Stomach (tissue), 19 donors: ENCODE measurements at places on chromosomes 6 and 20. TPM values are rescaled to one million over a fixed set of nuclear protein-coding genes. Genes with fewer than 3 reads are reported as not detected.

DNA sequence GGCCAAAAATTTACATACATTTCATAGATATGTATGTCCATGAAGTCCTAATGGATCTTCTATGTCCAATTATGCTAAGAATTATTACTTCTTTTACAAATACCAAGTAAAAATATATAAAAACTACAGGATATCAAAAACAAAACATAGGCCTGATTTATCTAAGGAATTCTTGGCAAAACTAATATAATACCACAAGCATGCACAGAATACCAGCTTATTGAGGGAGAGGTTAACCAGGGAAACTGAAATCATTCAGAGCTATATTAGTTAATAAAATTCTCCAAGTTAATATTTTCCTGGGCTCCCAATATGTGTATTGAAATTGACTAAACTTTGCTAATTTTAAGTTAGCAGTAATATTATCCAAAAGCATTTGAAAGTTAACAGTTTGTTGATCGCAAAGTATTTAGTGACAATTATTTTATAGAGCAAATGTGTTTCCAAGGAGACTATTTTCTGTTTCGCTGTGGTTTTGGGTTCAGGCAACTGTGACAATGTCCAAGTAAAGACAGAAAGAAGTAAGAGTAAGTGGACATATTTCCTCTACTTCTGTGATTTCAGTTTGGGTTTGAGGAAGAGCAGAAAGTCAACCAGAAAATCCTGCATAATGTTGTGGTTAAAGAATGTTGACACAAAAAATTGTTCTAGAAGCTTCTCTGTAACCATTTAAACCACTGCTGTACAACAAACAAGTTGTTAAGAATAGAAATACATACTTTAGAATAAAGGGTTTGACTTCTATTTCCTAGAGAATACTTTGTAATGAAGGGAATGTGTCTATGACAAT lies 167.4 kb downstream of the COL21A1 start:
- H3K4me3 ChIP-seq, result no peak overlapping the region
- DNase-seq, result no peak
- H3K36me3 ChIP-seq, result no peaks in the 10 kb centered on the region
- H3K4me1 ChIP-seq, result no peaks in the 10 kb centered on the region

DNA sequence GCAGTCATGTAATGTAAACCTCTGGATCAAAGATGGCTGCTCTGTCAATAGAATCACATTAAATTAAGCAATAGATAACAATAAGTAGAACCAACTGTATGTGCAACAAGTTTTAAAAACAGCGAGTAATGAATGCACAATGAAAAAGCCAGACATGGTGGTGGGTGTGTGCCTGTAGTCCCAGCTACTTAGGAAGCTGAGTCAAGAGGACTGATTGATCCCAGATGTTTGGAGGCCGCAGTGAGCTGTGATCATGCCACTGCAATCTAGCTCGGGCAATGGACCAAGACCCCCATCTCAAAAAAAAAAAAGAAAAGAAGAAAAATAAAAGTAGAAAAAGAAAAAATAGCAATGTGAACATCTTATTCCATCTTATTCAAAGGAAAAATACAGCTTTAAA lies 558.7 kb upstream of the MMS22L start:
- no peak for DNase-seq
- H3K36me3 ChIP-seq, result no peaks in the 10 kb centered on the region
- no peaks in the 10 kb centered on the region for H3K4me1 ChIP-seq
- no peak overlapping the region for H3K27ac ChIP-seq

DNA sequence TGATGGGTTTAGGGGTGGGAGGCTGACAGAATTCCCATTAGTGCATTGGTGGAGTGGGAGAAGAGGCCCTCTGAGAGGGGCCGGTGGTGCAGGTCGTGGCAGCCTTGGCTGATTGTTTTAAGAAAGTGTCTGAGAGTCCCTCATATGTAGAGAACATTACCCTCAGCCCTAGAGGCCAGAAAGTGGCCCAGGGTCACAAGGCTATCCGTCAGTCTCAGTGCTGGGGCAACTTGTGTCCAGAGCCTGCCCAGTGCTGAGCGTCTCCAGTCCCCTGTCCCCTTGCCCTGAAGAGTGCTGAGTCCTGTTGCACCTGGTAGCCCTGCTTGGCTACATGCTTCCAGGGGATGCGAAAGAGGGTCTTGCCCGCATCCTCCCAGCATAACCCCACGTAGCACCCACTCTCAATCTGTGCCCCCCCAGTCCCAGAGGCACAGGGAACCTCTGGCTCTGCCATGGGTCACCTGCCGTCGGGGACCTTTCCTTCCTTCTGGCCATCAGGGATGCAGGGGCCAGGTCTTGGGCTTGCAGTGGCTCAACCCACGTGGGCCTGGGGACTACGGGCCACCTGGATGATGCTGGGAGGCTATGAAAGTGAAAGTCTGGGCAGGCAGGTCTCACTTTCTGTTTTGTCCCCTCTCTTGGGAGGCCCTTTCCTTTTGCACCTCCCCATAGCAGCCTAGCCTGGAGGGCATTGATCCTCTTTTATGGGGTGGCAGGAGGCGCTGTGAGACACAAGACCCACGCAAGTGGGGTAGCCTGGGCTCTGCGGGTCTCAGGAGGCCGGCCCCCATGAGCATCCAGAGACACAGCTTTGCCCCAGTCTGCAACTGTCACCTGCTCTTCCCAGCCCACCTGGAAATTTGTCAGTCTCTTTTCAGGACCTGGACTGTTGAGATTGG lies 12.2 kb downstream of the DUSP15 start:
- no peaks in the 10 kb centered on the region for H3K36me3 ChIP-seq
- no peak overlapping the region for H3K27ac ChIP-seq
- H3K27me3 ChIP-seq, result peaks cover 14% of the 10 kb centered on the region
- no peak for DNase-seq
- no peak overlapping the region for H3K4me3 ChIP-seq
- peaks cover 11% of the 10 kb centered on the region for H3K4me1 ChIP-seq

- DNase-seq, result peak; percentile 61
- H3K4me1 ChIP-seq, result no peaks in the 10 kb centered on the region
- no peaks in the 10 kb centered on the region for H3K27me3 ChIP-seq
- no peak overlapping the region for H3K27ac ChIP-seq
Measured at GRCh38 chr6:159151266-159151855, 17.8 kb upstream of the FNDC1 start.

DNA sequence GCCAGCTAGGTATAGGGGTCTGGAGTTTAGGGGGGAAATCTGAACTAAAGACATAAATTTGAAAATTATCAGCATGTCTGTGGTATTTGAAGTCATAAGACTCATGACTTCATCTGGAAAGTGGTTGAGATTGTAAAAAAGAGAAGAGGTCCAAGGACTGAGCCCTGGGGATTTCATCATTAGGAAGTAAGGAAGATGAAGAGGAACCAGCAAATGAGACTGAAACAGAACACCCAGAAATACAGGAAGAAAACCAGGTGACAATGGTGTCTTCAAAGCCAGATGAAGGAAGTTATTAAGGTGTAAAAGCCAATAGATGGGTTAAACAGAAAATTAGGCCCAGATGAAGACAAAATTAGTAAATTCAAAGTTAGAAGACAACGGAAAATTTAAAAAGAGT lies 49.1 kb upstream of the UBR2 start:
- no peak for DNase-seq
- H3K27ac ChIP-seq, result no peak overlapping the region
- no peaks in the 10 kb centered on the region for H3K4me1 ChIP-seq
- H3K36me3 ChIP-seq, result no peaks in the 10 kb centered on the region
- no peaks in the 10 kb centered on the region for H3K27me3 ChIP-seq
- H3K4me3 ChIP-seq, result no peak overlapping the region

DNA sequence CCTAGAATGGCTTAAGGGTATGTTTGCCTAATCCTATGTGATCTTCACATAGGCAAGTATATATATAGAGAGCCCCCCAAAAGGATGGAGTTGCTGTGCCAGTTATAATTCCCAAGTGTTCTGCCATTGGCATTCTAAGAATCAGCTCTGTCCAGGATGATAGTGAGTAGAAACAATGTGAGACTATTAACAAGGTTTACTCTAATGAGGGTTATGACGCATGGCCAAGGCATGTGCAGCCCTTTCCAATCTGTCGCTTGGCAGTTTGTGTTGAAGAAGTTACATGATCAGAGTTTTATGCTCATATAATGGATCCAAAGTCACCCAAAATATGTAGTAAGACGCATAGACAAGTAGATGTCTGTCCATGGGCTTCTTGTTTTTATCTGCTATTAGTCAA lies 33.6 kb downstream of the VGLL2 start:
- no peaks in the 10 kb centered on the region for H3K27me3 ChIP-seq
- no peak for DNase-seq
- no peak overlapping the region for H3K4me3 ChIP-seq
- no peaks in the 10 kb centered on the region for H3K4me1 ChIP-seq

- no peaks in the 10 kb centered on the region for H3K4me1 ChIP-seq
- no peaks in the 10 kb centered on the region for H3K36me3 ChIP-seq
- H3K27ac ChIP-seq, result no peak overlapping the region
- H3K27me3 ChIP-seq, result no peaks in the 10 kb centered on the region
- no peak overlapping the region for H3K4me3 ChIP-seq
Measured at GRCh38 chr20:52012079-52012478, 179.5 kb downstream of the ZFP64 start.

Gene PPIL6
- 8.6 TPM for total RNA-seq

Gene SH3BGRL2
- 225 TPM for total RNA-seq
